Activated T-helper 1 cell treated with Interleukin-2 at 50 U/mL for 16 hours (primary cell): ENCODE measurements at places on chromosomes 16 and 17.

DNA sequence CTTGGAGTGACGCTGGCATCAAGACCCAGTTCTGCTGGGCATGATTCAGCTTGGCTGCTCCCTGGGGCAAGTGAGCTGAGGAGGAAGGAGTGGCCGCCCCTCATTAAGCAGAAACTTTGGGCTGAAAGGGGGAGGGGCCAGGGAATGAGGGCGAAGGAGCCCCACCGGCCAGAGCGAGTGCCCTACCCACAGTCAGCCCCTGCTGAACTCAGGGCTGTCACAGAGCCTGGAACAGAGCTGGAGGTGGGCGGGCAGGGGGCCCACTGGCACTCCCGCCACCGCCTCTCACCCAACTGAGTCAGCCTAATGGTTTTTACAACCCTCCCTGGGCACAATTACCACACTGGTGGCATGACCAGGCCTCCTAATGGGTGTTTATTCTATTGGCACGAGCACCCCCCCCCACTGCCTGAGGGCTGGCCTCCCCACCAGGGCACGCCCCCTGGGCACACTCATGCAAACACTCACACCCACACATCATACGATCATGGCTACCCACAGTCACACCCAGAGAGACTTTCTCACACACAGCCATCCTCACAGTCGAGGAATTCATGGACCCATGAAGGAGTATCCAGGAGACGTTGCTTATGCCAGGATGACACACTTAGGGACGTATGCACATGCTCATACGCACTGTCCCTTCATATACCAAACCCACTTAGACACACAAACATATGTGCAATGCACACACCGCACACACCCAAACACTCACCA, 19.2 kb downstream of the UNC119 start:
- DNase-seq = no peak

DNA sequence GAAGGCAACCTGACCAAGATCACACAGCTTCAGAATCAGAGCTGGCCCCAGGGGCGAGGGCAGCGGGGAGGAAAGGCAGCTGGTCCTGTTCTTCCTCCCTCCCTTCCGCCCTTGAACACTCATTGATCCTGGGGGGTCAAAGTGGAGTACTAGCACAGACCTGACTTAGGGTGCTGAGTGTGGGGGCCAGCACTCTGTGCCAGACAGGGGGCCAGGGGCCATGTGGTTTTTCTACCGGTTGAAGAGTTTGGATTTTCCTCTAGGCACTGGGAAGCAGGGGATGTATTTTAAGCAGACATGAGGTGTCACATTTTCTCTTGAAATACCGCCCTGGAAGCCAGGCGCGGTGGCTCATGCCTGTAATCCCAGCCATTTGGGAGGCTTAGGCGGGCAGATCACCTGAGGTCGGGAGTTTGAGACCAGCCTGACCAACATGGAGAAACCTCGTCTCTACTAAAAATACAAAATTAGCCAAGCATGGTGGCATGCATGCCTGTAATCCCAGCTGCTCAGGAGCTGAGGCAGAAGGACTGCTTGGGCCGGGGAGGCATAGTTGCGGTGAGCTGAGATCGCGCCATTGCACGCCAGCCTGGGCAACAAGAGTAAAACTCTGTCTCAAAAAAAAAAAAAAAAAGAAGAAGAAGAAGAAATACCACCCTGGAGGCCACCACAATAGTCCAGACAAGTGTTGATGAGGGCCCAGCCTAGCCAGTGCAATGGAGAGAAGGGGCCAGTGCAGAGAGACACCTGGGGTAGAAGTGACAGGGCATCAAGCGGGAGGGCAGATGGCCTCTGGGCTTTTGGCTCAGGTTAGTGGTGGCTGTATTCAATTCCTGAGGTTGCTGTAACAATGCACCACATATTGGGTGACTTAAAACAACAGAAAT, 15.3 kb downstream of the OSBPL7 start:
- DNase-seq = no peak

GRCh38 chr16:88781140-88782077, 3.6 kb downstream of the PIEZO1 start:
- peak; percentile 56 for DNase-seq

- DNase-seq = no peak
These were observed 18.6 kb upstream of the PSMD7 start for GRCh38 chr16:74277974-74278373.

GRCh38 chr17:13016881-13017654, 759 bp downstream of the ELAC2 start:
- no peak for DNase-seq

DNA sequence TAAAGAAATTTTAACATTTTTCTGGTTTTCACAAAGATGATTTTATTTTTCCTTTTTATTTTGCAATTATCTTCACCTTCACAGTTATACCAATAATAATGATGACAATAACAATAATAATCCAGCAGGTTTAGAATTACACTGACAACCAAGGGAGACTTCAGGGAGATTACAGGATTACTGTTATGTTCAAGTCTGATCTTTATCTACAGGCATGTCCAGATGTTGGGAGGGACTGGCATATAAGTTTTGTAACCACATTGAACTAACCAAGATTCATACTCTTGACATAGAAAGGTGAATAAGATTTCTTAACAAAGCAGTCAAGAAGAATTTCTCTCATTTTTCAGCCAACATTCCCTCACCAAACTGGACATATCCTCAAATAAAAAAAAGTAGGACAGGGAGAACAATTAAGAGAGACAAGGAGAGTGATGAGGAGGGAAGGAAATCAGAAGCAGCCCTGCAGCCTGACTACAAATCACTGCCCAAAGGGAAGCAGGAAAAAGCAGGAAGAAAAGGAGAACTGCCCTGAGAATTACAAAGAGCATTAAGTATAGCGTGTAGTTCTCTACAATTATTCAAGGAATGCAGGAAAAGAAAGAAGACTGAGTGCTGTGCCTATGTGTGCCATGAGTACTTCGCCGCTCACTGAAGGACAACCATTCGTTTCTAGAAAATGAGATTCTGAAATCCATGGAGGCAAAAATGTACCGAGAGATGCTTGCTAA, 155.7 kb upstream of the C17orf78 start:
- no peak for DNase-seq

DNA sequence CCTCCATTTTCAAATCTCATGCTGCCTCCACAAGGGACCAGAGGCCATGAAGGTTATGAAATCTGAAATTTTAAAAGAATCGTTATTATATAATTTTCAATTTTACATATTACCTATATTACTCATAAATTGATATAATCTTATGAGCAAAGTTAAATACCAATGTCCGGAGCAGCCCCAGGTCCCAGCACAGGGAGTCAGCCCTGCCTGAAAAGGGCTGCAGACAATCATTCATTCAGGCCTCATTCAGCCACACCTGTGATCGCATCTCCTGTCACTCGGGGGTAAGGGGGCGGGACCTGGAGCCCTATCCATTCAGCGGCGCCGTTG, 172.5 kb downstream of the AHSP start:
- DNase-seq = no peak

GRCh38 chr17:21388066-21388465, 11.9 kb downstream of the KCNJ12 start:
- no peak for DNase-seq

GRCh38 chr17:63378411-63379375, 67.4 kb downstream of the CYB561 start:
- DNase-seq = no peak

- DNase-seq = peak; percentile 18
These were observed 690 bp downstream of the NDE1 start for GRCh38 chr16:15650698-15651171.

GRCh38 chr16:65634291-65634690, 512.4 kb upstream of the CDH11 start:
- DNase-seq = no peak

GRCh38 chr16:2783581-2784357, 3.6 kb downstream of the PRSS33 start:
- DNase-seq = no peak

GRCh38 chr17:9256751-9257629, 235.7 kb downstream of the NTN1 start:
- no peak for DNase-seq

DNA sequence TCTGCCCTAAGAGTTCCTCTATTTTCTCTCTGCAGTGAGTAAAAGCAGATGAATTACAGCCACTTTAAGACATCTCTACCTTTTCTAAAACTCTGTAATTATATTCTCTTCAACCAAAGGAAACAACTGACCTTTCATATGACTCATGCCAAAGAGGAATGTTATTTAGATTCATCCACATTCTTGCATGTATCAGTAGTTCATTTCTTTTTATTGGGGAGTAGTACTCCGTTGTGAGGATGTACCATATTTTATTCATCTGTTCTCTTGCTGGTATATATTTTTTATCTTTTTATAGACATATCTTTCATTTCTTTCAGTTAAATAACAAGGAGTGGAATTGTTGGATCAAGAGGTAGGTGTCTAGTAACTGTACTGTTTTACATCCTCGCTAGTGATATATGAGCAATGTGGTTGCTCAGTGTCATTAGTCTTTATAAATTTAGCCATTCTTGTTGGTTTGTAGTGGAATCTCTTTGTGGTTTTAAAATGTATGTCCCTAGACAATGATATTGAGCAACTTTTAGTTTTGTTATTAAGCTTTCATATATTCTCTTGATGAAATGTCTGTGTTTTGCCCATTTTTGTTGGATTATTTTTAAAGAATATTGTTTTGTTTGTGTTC, 7.8 kb upstream of the MYH8 start:
- DNase-seq = no peak

DNA sequence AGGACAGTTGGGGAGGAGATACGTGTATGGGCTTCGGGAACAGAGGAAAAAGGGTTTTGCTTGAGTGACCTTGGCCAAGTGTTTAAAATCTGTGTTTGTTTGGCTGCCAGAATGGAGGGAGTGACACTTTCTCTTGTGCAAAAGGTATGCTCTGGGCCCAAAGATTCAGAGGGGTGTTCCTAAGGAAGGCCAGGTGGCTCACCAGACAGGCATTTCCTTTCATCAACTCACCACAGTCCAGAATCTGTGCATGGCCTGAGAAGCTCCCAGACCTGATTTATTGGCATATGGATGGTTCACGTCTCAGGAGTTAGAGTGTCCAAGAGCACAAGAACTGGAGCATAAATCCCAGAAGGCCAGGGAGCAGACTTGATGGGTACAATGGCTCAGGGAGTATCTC, 53.4 kb upstream of the NLK start:
- no peak for DNase-seq

- no peak for DNase-seq
These were observed 2.3 kb downstream of the CCL4 start for GRCh38 chr17:36105781-36106492.

DNA sequence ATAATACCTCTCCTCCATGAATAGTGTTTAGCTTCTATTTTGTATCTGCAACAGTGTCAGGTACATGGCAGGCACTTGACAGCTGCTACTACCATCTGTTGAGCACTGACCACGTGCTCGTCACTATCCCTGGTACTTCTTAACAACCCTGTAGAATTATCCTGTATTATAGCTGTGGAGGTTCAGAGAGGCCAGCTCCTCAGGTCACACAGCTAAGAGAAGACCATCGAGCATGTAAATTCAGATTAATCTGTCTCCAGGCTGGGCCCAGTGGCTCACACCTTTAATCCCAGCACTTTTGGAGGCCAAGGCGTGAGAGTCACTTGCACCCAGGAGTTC, 26.3 kb downstream of the WSB1 start:
- no peak for DNase-seq

DNA sequence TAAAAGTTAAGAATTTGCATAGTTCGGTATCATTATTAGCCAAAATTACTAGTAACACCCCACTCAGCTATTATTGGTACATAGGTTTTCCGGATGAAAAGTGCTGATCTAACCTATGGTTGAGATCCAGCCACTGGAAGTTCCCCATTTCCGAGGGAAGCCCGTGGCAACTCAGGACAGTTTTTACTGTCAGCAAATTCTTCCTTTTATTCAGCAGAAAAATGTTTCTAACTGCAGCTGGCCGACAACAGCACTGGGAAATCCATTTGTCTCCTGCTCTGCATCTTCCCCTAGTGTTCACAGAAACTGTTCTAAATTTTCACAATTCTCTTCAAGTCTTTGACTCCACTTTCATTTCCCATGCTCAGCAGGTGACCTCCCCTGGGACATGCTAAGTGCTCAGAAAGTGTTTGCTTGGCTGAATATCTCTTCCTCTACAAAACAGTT, 15.5 kb upstream of the MMD start:
- DNase-seq = no peak

DNA sequence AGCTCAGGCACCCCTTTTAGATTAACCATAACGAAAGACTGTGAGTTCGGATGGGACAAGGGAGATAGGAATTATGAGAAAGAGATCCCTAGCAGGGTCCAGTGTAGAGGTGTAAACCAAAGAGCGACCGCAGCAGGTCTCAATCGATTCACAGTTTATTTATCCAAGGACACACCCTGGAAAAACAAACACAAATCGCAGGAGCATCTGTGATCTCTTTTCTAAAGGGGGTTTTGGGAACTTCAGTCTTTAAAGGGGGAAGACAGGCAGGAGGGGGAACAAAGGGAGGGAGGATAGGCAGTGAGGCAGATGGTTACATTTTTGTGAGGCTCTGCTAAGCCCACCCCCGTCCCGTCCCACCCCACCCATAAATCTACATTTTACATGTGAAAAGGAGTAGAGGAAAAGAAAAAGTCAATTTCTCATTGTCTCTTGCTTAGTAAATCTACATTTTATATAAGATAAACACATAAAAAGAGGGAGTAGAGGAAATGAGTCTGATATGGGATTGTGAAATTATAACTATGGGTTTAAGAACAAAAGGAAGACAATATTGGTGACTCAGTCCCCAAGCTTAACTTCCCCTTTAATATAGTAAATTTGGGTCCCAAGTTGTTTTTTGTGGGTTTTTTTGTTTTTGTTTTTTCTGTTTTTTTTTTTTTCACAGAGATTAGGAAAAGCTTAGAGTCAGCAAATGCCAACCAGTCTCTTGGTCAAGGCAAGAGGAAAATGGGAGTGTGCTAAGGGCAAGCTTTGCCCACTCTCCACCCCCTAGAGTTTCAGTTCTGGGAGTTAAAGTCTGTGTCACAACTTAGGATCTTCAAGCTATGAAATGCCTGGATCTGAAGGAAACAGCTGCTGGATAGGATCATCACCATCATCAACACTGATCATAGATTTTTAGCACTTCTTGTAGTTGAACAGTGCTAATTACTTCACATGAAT, 160.9 kb upstream of the CDH5 start:
- no peak for DNase-seq

GRCh38 chr17:3730881-3731429, 7.3 kb downstream of the HASPIN start:
- DNase-seq = no peak

DNA sequence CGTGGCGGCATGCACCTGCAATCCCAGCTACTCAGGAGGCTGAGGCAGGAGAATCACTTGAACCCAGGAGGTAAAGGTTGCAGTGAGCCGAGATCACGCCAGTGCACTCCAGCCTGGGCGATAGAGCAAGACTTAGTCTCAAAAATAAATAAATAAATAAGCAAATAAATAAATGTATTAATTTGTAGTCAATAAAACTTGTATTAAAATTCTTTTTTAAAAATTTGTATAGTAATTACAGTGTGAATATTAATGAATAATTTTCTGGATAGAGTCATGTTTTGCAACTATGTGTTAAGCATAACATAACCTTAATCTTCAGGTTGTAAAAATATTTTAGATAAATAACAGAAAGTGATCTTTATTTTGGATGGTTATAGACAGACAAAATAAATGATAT, 27.2 kb upstream of the DUSP14 start:
- no peak for DNase-seq

GRCh38 chr17:19494961-19495806, 38.5 kb upstream of the SLC47A1 start:
- DNase-seq = no peak

GRCh38 chr17:7833011-7833794, 814 bp upstream of the KDM6B start:
- DNase-seq = no peak
